ENCODE measurements at places on chromosomes 2 and 18. TPM values are rescaled to one million over a fixed set of nuclear protein-coding genes. Genes with fewer than 3 reads are reported as not detected.

SEC11C gene
- total RNA-seq, result 21.6 TPM

IL36A gene
- not detected for total RNA-seq

SLC14A1 gene
- not detected for total RNA-seq

GPR45 gene
- total RNA-seq, result not detected

SH3RF3 gene
- total RNA-seq, result 14.3 TPM

RSAD2 gene
- 0.33 TPM for total RNA-seq

DLX1 gene
- total RNA-seq, result 0.29 TPM

MFSD2B gene
- total RNA-seq, result not detected

SPATS2L gene
- total RNA-seq, result 43.2 TPM

FIGN gene
- 0.98 TPM for total RNA-seq

PLB1 gene
- 0.33 TPM for total RNA-seq

DSG1 gene
- not detected for total RNA-seq

FZD7 gene
- total RNA-seq, result 0.29 TPM

SLC5A7 gene
- total RNA-seq, result not detected

STAT4 gene
- 1.4 TPM for total RNA-seq

TUBA3E gene
- total RNA-seq, result not detected

CYP27A1 gene
- total RNA-seq, result 9.1 TPM

PROM2 gene
- total RNA-seq, result 0.57 TPM

MLPH gene
- not detected for total RNA-seq

CYTIP gene
- not detected for total RNA-seq

TMEM169 gene
- total RNA-seq, result 0.48 TPM

UGT1A4 gene
- not detected for total RNA-seq

ABCB11 gene
- total RNA-seq, result 0.98 TPM

TEKT4 gene
- total RNA-seq, result not detected

ST6GAL2 gene
- total RNA-seq, result 0.57 TPM

CPO gene
- total RNA-seq, result 0.19 TPM

SPDYA gene
- 0.33 TPM for total RNA-seq

HOXD3 gene
- 18.0 TPM for total RNA-seq

C2orf81 gene
- 0.19 TPM for total RNA-seq

TNFRSF11A gene
- total RNA-seq, result 11.9 TPM

PTH2R gene
- not detected for total RNA-seq

IL36G gene
- not detected for total RNA-seq

LYG2 gene
- not detected for total RNA-seq

GPR17 gene
- total RNA-seq, result not detected

MYO1B gene
- 119 TPM for total RNA-seq

MC2R gene
- not detected for total RNA-seq

FTCDNL1 gene
- 0.67 TPM for total RNA-seq

CFAP65 gene
- not detected for total RNA-seq

Data from vein endothelial cell (primary cell).